ENCODE measurements at places on chromosomes 12 and 14. TPM values are rescaled to one million over a fixed set of nuclear protein-coding genes. Genes with fewer than 3 reads are reported as not detected.
A peak's percentile ranks its signal among the peaks of the same experiment; 100 is the strongest.

PROX2 gene
- polyA plus RNA-seq: 1.1 TPM

COCH gene
- polyA plus RNA-seq: 6.8 TPM

DNA sequence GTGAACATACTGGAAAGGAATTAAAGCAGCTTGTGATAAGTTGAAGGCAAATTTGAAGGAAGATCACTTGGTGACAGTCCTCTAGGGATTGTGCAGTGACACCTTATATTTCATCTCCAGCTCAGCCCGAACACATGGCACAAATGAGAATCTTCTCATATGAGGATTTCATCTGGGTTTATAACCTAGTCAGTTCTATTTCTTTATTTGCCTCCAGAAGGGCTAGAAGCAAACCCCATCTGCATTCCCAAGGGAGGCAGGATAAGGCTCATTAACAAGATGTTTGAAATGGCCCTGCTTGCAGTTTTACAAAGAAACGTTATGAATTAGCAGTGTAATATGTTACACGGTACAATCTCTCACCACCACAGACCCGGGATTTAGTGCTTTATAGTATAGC is 90.7 kb upstream of the KRR1 start:
- no peak for DNase-seq

ZDHHC22 gene
- polyA plus RNA-seq: 0.47 TPM

RITA1 gene
- polyA plus RNA-seq: 6.9 TPM

OVCH1 gene
- 0.34 TPM for polyA plus RNA-seq

DNA sequence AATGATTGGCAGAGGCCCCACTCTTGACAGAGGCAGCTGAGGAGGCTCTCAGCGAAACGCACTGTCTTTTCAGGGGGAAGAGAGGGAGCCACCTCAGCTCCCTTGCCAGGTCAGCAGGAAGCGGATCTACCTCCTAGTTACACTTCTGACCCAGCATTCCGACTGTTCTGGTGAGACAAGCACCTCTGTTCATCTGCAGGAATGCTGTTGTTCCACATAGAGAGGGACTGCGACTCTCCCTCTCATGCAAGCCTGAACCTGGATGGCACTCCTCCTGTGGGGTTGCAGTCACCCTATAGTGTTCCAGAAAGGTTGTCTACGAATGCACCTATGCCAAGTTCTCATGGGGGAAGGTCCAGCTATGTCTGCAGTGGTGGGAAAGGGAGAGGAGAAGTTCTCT is 37.1 kb upstream of the AEBP2 start:
- peak; percentile 34 for DNase-seq

GRCh38 chr12:104515899-104516298 is 59.2 kb downstream of the CHST11 start:
- DNase-seq: no peak

MGP gene
- 176 TPM for polyA plus RNA-seq
